ENCODE measurements at places on chromosomes 5 and 9.

- no peak for DNase-seq
Observed at GRCh38 chr9:134485653-134486052, 155.9 kb upstream of the COL5A1 start.

DNA sequence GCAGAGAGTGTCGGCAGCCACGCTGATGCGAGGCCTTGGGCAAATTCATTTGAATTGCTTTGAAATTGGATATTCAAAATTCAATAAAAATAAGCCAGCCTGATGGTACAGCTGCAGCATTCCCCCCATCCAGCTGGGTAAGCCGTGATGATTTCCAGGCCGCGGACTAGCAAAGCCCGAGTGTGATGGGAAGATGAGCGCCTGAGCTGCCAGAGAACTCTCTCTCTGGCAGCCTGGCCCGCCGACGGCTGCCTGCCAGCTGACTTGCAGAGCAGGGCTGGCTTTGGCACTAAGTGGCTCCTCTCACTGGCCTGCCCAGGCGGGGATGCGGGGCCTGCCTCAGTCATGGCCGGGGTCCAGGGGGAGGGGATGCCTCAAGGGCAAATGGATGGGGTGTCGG, 268.3 kb upstream of the WWC1 start:
- DNase-seq = no peak

DNA sequence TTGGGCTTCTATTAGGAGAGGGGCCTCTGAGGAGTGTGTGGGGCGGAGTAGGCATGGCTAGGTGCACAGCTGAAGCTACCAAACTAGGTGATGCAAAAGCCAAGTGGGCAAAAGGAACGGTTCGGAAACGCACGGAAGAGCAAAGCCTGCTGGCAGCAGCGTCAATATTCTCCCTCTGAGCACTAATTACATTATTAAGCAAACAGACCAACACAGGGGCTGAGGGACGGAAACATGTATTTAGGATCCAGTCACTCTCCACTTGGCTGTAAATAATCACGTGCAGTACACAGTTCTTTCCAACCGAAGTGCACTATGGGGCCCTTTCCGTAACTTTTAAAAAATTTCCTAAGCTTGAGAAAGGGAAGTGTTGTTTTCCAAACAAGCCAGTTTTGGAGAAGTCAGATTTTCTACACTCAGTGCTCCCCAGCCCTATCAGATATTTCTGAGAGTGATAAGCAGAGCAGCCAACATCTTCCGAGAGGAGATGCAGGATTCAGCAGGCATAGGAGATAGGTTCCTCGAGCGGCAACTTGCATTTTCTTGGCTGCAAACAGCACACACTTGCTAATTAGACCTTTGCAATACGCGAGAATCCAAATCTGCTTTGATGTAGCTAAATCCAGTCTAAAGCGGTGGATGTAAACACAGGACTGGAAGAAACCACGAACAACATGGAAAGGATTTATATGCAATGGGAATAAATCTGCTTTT, 217.2 kb upstream of the TBCA start:
- DNase-seq = no peak

- no peak for DNase-seq
Observed at GRCh38 chr9:8315211-8315610, 515.6 kb upstream of the DMAC1 start.

- DNase-seq = no peak
Observed at GRCh38 chr5:179301796-179302195, 43.5 kb downstream of the ADAMTS2 start.

GRCh38 chr5:172593721-172594235, 47.3 kb upstream of the NEURL1B start:
- no peak for DNase-seq
